ENCODE measurements at places on chromosomes 5 and 9.

DNA sequence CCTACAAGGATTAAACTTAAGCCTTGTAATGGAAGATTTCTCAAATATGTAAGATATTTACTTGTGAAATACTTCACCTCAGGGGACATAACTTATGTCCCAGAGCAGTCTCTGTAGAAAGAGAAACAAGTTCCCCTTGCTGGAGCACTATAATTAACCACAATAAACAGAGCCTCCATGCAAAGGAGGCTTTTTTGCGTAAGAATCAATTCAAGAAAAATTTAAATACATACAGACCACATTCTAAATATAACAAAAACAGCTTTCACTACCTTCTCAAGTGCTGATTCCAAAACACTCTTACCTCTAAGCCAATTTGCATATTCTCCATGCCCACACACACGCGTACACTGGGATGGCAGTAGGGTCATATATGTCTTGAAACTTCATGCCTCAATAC lies 30.7 kb upstream of the CCNB1 start:
- no peak for DNase-seq

DNA sequence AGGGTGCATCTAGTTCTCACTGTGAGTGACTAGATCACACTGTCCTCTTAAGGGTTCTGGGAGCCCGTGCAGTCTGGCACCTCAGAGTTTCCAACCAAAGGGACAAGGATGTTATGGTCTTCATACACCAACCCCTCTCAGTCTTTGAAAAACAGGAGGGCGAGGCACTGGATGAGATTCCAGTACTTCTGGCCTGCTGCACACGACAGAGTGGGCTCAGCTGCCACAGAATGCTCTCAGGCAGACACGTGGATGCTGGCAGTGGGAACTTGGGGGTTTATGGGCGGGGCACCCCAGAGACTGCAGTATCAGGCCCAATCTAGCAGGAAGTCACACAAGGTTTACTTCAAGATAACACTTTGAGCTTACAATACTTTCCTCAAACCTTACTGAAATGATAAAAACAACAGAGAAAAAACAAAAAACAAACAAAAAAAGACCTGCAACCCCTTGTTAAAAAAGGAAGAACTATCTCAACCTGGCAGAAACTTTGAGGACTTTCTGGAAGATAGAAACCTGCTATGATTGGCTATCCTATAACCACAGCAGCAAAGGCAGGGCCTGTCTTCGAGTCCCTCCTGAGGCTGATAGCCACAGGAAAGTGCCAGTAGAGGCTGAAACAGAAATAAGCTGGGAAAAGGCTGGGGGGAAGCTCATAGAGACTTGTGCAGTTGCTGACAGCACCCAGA lies 28.3 kb upstream of the TGFBR1 start:
- DNase-seq: no peak

DNA sequence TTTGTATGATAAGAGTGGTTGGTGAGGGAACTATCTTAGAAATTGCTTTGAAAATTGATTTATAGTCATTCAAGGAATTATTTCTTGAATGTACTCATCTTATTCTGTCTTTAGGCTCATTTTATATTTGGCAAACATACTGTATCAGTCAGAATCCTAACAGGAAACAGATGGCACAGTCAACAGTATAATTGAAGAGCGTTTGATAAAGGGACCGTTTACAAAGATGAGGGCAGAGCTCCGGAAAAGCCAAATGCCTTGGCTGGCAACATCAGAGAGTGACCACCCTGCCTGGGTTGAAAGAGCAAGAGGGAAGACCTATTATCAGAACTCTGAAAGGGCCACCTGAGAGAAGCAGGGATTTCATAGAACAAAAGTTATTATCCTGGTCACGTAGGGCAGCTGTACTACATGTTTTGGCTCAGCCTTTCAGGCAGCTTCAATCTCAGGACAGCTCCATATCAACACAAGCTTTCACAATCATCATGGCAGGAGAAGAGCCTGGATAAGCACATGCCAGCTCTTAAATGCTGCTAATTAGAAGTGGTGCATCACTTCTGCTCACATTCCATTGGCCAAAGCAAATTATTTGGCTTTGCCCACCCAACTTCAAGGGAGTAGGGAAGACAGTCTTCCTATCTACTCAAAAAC lies 47.2 kb upstream of the ARL15 start:
- DNase-seq: no peak

DNA sequence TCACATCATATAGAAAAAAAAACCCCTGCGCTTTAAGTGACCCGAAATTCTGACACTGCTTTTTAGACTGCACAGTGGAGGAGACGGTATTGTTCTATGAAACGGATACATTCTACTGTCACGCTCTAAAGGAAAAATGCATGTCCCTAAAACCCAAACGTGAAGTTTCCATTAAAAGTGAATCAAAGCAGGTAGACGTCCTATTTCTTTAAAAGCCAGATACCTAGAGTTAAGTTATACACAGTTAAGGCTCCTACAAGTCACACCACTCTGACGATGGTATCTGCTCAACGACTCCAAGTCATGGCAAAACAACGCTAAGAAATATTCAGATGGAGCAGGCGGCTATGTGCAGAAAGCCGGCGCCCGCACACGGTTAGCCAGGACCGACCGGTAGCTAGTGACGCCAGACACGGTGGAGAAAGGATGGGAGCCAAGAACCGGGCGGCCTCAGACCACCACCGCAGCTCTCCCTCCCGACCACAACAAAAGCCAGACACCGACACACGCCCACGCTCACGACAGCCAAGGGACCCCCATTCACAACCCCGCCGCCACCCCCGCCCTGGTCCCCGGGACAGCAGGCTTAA lies 734 bp downstream of the SKP1 start:
- no peak for DNase-seq

DNA sequence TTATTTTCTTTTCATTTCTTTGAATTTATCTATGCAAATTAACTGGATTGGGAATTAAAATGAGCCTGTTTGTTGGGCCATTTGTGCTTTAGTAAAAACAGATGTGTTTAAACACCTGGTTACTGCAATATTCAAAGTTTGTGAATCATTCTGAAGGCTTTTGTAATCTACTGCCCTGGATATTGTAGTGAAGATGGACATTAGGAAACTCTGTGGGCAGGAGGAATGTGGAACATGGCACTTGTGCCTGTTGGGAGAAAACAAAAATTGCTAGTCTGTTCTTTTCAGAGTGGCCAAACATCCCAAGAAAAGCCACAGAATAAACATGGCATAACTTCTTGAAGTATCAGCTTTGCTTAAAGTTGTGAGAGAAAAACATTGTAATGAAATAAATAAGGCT lies 40.8 kb downstream of the CHSY3 start:
- DNase-seq: no peak

DNA sequence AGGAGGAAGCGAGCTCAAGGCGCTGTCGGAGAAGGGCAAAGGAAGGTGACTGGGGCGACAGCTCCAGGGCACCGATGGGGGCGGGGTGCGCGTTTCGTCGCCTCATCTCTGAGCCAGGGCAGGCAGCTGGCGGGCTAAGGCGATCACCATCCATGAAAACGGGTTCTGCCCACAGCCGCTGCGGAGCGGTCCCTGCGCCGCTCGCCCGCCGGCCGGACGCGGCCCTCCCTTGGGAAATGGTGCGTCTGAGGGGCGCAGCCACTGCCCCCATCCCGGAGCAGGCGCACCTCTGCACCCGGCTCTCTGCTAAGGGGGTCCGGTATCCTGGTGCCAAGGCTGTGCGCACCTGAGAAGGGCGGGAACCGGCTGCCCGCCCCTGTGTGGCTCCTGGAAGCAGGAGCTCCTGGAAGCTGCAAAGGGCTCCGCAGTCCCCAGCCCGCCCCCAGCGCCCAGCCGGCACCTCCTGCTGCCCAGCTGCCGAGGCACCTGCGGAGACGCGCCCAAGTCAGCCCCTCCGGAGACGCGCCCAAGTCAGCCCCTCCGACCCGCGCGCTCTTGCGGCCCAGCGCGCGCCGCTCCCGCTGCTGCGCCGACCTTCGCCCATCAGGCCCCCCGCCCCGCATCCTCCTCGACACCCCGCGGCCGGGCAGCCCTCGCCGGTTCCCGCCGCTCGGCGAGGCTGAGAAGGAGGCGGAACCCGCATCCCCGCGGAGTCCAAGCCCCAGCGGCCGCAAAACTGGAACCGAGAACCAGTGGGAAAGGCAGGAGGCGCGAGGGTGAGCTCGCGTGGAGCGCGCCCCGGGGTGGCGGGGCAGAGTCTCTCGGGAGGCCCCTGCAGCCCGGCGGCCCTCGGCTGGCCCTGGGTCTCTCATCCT lies 757 bp downstream of the ANKRD34B start:
- no peak for DNase-seq

GRCh38 chr5:172004824-172005237 lies 1.6 kb downstream of the FBXW11 start:
- DNase-seq: no peak

- no peak for DNase-seq
Measured at GRCh38 chr9:28810388-28811075, 1237.3 kb upstream of the C9orf72 start.

All from stimulated activated CD4-positive, alpha-beta T cell treated with anti-CD3 and anti-CD28 coated beads, Interleukin-2, amount 100 ng/mL, for 48 hours (primary cell).